ENCODE measurements at places on chromosomes 7 and 10.

DNA sequence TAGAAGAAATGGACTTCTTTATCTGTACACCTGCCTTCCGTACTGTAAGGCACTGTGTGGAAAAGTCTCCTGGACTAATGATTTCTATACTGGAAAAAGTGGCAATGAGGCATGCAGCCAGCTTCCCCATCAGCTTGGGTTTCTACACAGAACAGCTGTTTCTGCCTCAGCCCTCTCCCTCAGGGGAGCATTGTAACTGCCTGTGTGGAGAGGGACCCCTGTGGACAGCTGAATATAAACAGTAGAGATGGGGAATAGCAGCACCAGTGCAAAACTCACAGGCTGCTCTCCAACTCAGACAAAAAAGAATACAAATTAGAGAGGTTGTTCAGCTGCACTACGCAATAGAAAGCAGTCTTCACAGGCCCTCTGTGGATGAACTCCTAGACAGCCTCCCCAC, 451.3 kb upstream of the MBL2 start:
- no peak for DNase-seq

DNA sequence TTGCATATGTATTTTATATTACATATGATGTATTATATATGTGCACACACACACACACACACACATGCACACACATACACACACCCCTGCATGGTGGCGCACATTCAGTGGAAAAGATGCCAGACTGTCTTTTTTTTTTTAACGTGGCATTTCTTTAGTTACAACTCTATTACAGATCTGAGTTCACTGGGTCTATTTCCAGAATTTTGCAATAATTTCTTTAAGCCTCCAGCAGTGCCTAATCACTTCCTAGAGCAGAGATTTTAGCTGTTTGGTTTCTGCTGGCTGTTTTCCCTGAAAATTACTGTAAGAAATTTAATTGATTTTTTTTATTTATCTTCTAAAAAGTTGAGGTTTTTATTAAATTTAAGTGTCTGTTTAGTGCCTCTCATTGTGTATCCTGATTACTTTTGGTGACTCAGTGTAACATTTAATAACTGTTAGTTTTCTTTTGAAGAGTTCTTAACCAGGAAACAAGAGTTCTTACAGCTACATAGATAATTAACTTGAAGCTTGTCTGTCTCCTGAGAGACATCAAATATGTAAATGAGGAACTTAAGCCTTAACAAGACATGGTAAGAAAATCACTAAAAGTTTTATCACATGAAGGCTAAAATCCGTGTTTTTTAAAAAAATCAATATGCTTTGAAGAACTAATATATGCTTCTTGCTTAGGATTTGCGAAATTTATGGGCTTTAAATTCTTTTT, 232.0 kb downstream of the MDFIC start:
- no peak for DNase-seq

DNA sequence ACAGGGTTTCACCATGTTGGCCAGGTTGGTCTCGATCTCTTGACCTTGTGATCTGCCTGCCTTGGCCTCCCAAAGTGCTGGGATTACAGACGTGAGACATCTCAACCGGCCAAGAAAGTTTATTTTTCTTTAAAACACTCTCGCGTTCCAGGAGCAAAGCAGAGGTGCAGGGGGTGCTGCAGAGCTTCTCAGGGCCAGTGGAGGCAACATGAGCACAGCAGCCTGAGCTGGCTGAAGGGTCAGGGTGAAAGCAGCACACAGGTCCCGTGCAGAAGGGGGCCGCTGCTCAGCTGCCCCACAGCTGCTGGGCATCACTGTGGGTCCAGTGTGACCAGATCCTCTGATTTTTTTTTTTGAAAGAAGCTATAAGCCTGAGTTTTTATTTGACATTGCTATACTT, 46.1 kb downstream of the EPHB4 start:
- DNase-seq, result no peak

DNA sequence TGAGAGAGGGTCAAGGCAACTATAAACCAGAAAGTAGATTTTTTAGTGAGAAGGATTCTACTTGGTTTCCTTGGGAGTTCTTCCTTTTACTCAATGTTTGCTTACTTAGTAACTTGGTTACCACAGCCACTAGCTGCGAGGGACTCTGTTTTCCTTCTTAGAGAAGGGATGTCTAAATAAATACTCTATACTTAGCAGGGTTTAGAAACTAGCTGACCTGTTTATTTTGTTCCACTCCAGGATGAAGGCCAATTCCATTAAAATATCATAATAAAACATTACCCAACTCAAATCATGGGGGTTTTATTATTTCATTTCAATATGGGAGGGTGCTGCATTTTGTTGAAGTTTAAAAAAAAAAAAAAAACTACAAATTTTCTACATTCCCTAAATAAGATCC, 87.3 kb downstream of the PPP1R3A start:
- DNase-seq, result no peak

DNA sequence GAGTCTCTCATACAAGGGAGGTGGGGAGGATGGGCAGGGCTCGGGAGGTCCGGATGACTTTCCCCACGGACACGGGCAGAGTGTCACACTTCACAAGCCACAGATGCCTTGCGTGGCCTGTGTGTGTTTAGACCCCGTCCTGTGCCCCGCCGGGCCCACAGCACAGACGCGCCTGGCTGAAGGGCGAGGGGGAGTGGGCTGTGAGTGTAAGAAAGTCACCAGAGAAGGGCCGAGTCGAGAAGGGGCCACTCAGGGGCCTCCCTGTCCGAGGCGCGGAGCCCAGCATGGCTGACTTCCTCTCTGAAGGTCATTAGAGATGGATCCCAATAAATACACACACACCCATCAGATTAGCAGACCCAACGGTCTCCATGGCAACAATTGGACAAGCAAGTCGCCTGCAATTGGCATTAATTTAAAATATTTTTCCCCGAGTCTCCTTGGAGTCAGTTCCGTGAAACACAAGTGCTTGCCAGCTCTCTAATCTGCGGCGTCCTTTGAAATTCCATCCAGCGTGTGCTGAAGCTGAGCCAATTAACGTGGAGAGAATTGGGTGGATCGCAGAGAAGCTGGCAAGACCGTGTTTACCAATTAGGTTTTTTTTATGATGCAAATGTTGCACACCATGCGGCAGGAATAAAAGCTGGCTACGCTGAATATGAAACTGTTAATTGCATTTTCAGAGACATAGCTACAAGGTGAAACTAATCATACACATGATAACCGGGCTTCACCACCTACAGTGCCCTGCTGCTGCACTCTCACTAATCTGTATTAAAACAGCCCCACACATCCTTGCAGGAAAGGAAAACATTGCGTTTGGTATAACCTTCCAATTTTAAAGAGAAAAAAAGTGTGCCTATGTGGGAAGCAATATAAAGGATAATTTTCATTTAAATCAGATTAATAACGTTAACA, 571.2 kb downstream of the PTPRN2 start:
- peak; percentile 66 for DNase-seq

DNA sequence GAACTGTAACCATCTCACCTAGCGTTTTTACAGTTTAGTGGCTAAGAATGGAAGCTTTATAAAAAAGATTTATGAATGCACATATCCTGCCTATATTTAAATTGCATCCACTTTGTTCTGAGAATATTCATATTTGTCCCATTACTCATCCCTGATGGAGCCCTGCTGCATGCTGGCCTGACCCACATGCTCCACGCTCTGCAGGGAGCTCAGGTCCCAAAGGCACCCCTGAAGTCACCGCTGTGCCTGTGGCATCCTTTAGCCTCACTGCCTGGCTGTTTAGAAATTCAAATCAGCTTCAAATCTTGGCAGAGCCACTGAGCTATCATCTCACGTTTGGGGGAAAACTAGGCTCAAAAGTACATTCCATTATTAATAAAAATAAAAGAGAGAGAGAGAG, 24.4 kb downstream of the C10orf90 start:
- DNase-seq, result no peak

DNA sequence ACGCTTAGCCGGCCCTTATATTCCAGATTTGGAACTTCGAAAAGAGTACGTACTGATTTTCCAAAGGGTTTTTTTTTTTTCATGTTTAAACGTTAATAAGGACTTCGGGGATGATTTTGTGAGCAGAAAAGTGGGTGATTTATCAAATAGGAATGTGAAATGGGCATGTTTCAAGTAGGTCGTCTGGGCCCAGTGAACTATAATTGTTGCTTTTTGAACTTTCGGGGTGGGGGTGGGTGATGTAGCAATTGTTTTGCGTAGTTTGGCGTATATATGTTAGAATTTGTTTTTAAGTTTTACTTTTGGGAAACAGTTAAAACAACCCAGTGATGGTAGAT, 299 bp upstream of the PBLD start:
- DNase-seq, result no peak

DNA sequence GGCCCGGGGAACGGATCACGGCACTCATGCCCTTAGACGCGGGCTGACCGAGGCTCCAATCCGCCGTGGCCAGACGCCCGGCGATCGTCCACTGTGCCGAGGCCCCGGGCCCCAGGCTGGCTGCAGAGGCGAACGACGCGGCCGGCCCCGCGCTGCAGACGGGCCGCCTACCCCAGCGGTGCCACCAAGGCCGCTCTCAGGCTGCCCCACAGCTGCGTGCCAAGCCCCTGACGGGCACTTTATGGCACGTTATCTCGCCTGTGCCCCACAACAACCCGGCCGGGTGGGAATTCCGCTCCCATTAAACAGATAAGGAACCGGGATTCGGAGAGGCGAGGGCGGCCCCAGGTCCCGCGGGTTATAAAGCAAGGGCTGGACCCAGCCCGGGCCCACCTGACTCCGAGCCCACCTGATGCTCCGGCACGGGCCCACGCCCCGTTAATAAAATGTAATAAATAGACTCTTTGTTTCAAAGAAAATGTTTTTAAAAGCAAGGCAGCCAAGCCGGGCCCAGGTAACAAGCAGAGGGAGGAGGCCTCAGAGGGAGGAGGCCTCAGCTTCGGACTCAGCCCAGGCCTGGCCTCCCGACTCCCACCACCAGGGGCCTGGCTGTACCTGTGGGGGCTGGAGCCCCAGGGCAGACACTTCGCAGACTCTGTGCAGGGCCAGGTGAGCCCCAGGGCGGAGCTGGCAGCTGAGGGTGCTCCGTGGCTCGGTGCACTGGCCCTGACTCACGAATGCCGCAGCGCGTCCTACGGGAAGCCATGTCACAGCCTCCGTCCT, 79.7 kb downstream of the FOXL3 start:
- DNase-seq, result no peak

DNA sequence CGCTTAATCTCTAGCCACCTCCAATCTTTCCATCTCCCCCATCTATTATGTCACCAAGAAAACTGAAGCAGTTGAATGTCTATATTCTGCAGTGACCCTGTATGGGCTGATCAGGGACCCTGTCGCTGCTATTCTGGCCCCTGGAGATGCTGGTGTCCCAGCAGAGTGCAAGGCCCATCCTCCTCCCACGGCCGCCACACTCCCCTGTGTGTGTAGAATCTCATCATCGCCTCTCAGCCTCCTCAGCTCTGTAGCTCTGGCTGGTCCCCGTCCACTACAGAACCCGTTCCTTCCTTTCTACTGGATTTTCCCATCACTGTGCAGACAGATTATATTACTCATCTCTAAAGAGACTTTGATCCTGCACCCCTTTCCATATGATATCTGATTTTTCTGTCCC, 235.8 kb upstream of the PFKP start:
- DNase-seq, result no peak

GRCh38 chr7:91929463-91929862, 11.2 kb upstream of the AKAP9 start:
- no peak for DNase-seq

- DNase-seq, result no peak
These were observed 33.9 kb downstream of the C10orf143 start for GRCh38 chr10:130076681-130077080.

GRCh38 chr10:33817605-33818004, 483.1 kb upstream of the NRP1 start:
- no peak for DNase-seq

DNA sequence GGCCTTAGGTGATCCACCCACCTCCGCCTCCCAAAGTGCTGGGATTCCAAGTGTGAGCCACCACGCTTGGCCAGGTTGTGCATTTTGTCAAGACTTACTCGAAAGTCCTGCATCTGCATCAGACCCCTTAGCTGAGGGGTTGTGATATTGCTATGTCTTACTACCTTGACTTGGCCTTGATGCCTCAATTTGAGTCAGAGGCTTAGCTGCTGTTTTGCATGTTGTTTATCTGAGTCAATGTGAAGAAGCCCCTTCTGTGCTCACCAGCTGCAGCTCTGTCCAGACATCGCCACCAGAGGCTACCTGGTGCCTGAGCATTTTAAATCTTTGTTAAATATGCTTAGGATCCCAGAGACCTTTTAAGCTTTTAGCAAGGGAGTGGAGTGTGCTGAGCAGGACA, 18.1 kb downstream of the UBE2D4 start:
- no peak for DNase-seq

All from NCI-H524 (cell line).